ENCODE measurements at places on chromosomes 7 and 10.

DNA sequence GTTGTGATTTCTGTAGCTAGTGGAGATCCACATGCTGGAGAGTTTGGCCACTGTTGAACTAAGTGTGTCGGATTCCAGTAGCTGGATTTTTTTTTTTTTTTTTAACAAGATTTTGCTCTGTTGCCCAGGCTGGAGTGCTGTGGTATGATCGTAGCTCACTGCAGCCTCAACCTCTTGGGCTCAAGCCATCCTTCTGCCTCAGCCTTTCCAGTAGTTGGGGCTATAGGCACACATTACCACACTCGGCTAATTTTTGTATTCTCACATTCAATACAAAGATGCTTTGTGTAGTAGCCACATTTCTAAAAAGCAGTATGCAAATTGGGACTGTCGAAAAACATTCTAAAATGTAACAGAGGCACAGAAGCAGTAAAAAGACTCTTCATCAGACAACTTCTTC is 63.5 kb downstream of the RABGEF1 start:
- DNase-seq = no peak

DNA sequence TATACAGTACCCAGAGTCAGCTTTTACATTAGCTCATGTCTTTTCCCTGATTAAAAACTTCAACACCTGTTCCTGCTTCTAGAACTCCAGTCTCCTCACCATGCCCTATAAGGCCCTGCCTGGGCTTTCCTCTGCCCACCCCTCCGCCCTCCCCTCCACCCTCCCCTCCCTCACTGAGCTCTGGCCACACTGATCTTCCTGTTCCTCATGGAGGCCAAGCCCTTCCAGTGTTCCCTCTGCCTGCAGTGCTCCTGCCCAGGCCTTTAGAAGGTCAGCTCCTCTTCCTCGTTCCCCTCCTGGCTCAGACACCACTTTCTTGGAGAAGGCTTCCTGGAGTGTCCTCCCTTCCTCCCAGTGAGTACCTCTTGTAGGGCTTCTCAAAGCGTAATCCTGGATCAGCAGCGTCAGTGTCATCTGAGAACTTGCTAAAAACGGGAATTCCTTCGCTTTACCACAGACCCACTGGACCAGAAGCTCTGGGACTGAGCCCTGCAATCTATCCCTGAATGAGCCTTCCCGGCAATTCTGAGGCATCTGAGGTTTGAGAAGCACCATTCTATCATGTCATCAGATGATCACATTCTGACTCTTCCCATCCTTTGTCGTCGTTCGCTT is 3.7 kb downstream of the PDZD7 start:
- DNase-seq = no peak

GRCh38 chr10:15860692-15861201 is 440 bp upstream of the MINDY3 start:
- no peak for DNase-seq

- no peak for DNase-seq
Measured at GRCh38 chr7:38545977-38546376, 85.2 kb downstream of the AMPH start.

GRCh38 chr7:72362246-72362645 is 49.9 kb downstream of the CALN1 start:
- no peak for DNase-seq

DNA sequence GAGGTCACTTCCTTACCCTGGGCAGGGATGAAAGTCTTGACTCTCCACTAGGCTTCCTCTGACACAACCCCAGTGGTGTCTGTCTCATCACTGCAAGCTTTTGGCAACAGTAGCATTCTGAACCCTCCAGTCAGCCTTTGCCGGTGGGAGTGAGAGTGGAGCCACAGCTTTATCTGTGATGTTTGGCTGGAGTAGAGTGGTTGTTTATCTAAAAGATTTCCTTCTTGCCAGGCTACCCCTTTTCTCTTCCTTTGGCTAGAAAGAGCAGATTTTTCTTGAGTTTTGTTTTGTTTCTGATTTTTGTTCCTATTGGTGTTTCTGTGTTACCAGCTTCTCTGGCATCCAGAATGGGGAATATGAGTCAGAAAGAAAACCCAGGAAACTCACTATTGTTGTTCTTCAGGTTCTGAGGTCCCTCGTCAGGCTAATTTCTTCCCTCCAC is 98.9 kb upstream of the KIF5B start:
- DNase-seq = no peak
